ENCODE measurements at places on chromosomes 12 and 14.

GRCh38 chr12:107027636-107028053 is 40.7 kb upstream of the MTERF2 start:
- peak; percentile 98 for DNase-seq

DNA sequence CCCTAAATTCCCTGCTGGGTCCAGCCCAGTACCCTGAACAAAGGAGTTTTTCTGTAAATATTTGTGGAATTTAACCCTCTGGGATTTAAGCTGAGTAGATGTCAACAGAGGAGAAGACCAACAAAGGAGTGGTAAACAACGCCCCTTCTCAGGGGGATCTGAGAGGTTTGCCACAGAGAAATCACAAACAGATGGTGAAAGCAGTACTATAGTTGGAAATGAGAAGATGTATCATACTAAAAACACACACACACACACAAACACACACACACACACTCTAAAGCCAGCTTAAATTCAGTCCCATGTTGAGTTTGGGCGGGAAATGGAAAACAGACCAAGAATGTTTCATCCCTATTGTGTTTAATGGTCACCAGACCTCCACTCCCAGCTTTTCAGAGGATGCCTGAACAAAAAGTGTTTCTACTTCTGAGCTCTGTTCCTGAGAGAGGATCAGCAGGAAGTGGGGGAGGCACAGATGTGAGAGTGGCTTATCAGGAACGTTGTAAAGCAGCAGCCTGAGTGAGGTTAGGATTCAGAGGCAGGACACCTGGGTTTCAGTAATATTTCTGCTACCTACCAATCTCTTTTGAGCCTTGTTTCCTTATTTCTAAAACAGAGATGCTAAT is 3.2 kb downstream of the BIN2 start:
- DNase-seq: peak; percentile 10

DNA sequence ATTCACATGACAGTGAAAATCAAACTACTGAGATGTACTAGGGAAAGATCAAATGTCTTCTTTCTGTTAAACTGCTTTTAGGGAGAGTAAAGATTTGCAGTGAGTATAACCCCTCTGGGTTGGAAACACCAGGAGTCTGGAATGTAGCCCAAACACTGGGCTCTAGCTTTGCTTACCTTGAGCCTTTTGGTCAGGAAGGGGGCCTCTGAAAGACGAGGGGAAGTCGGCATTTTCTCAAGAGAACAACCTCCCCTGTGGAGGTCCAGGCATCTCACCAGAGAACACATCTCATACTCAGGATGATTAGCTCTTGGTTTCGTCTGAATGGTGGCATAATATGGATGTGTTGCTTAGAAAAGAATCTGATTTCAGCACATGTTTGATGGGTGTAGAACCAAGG is 169.0 kb downstream of the ZFP36L1 start:
- no peak for DNase-seq

DNA sequence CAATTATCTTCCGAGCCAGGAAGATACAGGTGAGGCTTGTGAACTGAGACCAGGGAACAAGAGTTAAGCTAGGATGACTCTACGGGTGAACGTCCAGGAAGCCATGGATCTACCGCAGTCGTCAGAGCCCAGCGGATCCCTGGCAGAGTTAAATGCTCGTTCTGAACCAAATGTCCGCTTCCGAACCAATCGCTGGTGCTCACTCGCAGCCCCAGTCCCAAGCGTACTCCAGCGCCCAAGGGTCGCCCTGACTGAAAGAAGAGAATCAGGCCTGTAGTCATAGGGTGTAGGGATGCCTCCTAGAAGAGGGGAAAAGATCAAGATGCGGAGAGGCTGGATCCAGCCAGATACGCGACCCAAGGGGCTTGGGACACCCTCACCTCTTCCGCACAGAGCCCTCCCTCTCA is 283 bp downstream of the VIPAS39 start:
- DNase-seq: no peak
